ENCODE measurements at places on chromosomes 5 and 9. TPM values are rescaled to one million over a fixed set of nuclear protein-coding genes. Genes with fewer than 3 reads are reported as not detected.

DNA sequence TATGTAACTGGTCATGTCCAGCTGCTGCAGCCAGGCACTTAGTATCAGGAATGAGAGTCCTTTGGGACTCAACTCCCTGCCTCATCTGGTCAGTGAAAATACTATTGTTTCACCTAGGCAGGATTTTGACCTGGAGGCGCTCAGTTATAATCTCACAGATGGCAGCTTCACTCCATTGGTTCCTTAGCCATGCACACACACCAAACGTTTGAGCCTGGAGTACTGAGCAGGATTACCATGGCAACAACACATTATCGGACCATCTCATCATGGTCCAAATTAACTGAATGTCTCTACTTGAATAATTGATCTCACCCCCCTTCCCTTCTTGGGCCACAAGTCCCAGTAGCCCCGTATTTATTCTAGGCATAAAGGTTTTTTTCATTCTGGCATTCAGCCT, 15.0 kb upstream of the SREK1 start:
- no peak for DNase-seq

The GCNT4 gene
- 2.3 TPM for total RNA-seq

The LMX1B gene
- total RNA-seq, result 0.52 TPM

DNA sequence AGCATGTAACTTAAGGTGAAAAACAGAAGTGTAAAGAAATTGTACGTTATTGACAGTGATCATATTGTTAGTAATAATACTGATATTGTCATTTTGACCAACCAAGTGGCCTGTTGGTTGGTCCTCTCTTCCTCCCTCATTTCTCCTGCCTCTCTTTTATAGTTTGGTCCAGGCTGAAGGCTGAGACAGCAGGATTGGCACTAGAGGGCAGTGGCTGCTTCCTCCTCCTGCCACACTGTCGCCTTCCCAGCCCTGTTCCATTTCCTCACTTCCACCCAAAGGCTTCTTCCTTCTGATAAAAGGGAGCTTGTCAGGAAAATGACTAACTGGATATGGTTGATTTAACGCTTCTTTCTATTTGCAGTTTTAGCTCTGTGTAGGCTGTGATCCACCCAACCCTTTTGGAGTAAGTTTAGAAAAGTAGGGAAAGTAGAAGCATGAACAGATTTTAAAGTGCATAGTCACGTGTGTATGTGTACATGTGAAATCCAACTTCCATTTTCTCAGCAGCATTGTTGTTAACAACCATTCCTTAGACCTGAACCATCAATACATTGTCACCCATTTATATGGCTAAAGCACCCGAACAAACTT, 35.6 kb downstream of the PTCD2 start:
- DNase-seq, result no peak

The KCNIP1 gene
- total RNA-seq, result 2.0 TPM

- no peak for DNase-seq
These were observed 25.6 kb downstream of the CEP78 start for GRCh38 chr9:78261403-78262001.

GRCh38 chr9:21404146-21404545, 4.8 kb upstream of the IFNA8 start:
- DNase-seq, result no peak

- no peak for DNase-seq
These were observed 213.5 kb downstream of the PJA2 start for GRCh38 chr5:109196087-109196822.

- DNase-seq, result no peak
These were observed 126.0 kb upstream of the DHFR start for GRCh38 chr5:80780761-80781285.

The OR1Q1 gene
- not detected for total RNA-seq

DNA sequence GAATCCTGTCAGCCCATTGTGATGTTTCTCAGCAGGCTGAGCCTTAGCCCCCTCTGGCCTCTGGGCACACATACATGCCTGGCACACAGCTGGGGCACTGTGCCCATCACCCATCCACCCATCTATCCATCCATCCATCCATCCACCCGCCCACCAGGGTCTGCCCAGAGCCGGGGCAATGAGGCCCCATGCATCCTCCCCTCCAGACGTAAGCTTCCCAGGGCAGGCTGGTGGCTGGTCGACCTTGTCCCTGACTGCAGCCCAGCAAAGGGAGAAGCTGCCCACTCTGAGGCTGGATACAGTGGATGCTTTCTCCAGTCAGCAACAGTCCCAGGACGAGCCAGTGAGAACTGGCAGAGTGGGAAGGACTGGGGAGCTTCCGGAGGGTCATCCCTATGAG, 21.1 kb upstream of the SLC25A51 start:
- no peak for DNase-seq

DNA sequence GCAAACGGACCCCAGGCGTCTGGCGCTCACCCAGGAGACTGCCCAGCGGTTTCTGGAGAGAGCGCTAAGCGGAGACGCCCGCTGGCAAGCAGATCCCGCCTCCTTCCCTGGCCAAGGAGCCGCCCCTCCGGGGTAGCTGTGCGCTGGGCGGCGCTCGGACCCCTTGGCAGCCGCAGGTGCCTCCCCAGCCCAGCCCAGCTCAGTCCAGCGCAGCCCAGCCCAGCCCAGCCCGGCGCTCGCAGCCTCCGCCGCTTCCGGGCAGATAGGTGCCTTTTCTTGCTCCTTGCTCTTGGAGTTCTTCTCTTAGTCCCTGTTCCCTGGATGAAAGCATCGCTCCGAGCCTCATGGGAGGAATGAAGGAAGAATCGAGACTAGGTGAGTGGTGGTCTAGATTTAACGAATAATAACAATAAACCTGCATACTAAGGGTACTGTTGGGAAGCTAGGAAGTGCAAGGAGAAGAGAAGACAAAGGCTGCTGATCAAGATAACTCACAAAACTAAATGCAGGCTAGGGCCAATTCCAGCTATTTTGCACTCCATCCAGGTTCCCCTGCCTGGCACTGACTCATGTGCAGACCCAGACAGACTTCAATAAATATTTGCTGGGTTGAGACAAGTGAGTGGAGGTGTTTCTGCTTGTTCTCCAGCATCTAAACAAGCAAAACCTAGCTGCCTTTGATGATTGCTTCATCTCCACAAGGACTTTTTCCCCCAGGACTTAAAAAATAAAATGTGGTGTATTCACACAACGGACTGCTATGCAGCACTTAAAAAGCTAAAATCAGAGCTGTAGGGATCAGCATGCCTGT, at the start of gene STK32A:
Gene STK32A, plus strand, starts transcription at position 202 of the 811 bp plus-strand sequence. CDS start 4,609 bp downstream, outside the sequence.
- DNase-seq, result no peak

GRCh38 chr9:135355521-135356011, 124.0 kb upstream of the PPP1R26 start:
- DNase-seq, result no peak

DNA sequence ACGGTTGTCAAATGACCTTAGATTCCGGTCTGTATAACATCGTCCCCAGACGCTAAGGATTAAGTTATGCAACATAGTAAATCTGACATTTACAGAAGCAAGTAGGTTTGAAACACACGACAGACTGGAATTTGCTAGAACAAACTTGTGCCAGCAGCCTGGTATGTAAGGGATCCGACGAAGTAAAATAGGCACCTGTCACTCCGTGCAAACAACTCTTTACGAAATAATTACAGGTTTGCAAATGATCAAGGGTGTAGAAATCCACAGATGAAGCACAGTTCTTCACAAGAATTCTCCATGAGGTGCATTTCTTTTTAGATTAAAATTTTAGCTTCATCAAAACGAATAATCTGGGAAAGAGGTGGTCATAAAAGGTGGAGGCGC, 508 bp downstream of the MOCS2 start:
- no peak for DNase-seq

GRCh38 chr9:71878327-71879274, 32.4 kb downstream of the ABHD17B start:
- DNase-seq, result no peak

- no peak for DNase-seq
These were observed 401.9 kb upstream of the PDE4D start for GRCh38 chr5:60295423-60295822.

The APBA1 gene
- total RNA-seq, result 0.29 TPM

DNA sequence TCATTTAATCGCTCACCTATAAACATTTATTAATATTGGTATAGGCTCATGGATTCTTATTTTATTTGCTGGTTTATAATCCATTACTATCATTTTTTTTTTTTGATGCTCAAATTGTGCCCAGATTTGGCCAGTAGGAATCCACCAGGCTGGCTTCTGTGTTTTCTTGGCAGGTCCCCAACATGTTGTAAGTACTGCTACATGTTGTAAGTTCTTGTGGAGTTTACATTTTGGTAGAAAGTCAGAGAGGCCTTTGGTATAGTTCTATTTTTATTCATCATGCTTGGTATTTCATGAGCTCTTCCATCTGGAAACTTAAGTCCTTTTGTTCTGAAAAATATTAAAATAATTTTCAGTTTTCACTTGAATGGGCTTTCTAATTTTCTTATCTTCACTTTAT, 47.1 kb downstream of the MAT2B start:
- no peak for DNase-seq

The DNAH5 gene
- total RNA-seq, result 1.7 TPM

DNA sequence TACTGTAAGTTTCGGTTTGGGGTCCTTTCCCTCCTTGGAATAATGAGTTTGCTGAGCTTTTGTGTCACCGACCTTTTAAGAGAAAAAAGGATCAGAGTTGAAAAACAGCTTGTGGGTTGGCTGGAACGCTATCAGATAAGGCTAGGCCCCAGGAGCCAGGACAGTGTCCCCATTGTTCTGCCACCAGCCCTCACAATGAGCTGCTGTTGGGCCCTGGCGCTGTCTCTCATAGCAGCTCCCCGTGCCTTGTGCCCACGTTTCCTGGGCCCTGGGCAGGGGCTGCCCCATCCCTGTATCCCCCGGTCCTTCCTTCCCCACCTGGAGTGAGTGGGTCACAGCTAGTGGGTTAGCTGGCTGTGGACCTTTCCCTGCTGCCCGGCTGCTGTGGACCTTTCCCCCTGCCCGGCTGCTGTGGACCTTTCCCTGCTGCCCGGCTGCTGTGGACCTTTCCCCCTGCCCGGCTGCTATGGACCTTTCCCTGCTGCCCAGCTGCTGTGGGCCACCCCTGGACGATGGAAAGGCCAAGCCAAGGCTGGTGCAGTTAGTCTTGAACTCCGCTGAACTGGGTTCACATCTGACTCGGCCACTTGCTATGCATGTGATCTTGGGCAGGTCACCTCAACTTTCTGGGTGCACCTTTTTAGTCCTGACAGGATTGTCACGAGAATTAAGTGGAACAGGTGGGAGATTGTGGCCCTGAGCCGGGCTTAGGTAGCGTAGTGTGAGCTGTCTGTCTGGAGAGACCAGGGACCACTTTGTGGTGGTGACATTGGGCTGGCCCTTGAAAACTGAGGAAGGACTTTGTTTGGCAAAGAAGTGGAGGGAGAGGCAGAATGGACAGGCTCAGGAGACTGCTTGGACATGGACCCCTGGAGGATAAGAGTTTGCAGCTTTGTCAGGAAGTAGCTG, 99.5 kb downstream of the DAB2IP start:
- no peak for DNase-seq

The RNF183 gene
- not detected for total RNA-seq

DNA sequence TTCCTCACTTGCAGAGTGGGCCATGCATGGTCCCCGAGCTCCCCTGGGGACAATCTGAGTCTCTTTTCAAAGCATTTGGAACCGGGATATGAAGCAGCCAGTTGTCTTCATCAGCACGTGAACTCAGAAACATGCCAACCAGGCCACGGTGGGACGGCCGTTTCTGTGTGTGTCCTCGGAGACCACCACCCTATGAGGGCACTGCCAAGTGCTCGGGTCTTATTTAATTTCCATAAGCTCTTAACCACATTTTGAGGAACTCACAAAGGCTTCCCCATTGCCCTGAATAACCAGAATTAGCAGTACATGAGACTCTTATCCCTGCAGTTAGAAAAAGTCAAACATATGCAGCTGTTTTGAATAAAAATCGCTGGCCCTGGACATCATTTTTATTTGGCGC, 60.1 kb downstream of the OTULIN start:
- DNase-seq, result no peak

GRCh38 chr5:10528056-10528816, 35.6 kb upstream of the ANKRD33B start:
- DNase-seq, result no peak

The SHOC1 gene
- total RNA-seq, result 0.07 TPM

- no peak for DNase-seq
These were observed 11.7 kb upstream of the FGF1 start for GRCh38 chr5:142697356-142698255.

- DNase-seq, result no peak
These were observed 113.3 kb upstream of the RAD23B start for GRCh38 chr9:107169796-107170195.

The FIBCD1 gene
- total RNA-seq, result 0.29 TPM

DNA sequence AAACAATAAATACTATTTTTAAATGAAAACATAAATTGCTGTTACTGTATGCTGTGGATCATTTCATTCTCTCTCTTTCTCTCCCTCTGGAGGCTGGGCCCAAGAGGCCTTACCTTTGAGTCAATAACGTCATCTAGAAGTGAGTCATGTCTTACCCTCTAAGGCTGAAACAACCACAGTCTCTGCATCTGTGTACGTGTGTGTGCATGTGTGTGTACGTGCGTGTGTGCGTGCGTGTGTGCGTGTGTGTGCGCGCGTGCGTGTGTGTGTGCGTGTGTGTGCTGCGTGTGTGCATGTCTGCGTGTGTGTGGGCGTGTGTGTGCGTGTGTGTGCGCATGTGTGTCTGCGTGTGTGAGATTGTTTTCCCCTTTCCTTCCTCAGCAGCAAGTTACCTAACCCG, 13.6 kb upstream of the IL17B start:
- no peak for DNase-seq

DNA sequence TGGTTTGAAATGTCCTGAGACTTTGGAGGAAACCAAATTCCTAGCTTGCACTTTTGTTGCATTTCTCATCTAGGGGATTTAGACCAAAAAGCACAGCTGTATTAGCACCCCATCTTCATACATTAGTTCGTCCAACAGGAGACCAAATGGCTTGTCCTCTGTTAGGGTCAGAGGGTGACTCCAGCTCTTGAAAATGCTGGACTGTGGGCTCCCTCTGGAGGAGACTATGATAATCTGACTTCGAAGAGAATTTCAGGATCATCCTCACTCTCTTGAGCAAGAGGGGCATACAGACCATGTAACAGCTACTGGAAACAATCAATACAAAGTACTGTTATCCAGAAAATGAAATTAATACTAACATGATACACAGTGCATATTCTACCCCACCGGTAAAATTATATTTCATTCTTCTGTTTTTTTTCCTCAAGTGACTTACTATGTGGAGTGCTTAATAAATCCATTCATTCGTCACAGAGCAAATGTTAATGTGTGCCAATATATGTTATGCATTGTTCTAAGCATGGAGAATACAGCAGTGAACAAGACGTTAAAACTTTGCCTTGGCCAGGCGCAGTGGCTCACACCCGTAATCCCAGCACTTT, 63.7 kb upstream of the PPP2CA start:
- DNase-seq, result no peak

- no peak for DNase-seq
These were observed 30.0 kb downstream of the XPA start for GRCh38 chr9:97666907-97667686.

Measured in epithelial cell of proximal tubule (primary cell).